Pancreas (tissue), 10 donors: ENCODE measurements at places on chromosomes 6 and 20. TPM values are rescaled to one million over a fixed set of nuclear protein-coding genes. Genes with fewer than 3 reads are reported as not detected.

MOXD1 gene
- total RNA-seq, result 0.72 TPM

PRPF6 gene
- total RNA-seq, result 28.8 TPM

TBX18 gene
- not detected for total RNA-seq

SIM1 gene
- 3.8 TPM for total RNA-seq

KIF25 gene
- 0.23 TPM for total RNA-seq

CTCFL gene
- not detected for total RNA-seq

TMEM244 gene
- total RNA-seq, result not detected

MATN4 gene
- 0.89 TPM for total RNA-seq

OLIG3 gene
- total RNA-seq, result 0.13 TPM

SMOC2 gene
- total RNA-seq, result 8.6 TPM

DEFB124 gene
- not detected for total RNA-seq

CLVS2 gene
- total RNA-seq, result not detected

CDSN gene
- not detected for total RNA-seq

SUN5 gene
- total RNA-seq, result not detected

NRM gene
- 4.1 TPM for total RNA-seq

POU5F1 gene
- 5.3 TPM for total RNA-seq

IL20RA gene
- 8.9 TPM for total RNA-seq

QKI gene
- total RNA-seq, result 18.0 TPM

ZFP57 gene
- not detected for total RNA-seq

RIPOR3 gene
- total RNA-seq, result 3.4 TPM

SDC4 gene
- total RNA-seq, result 50.9 TPM

CASS4 gene
- total RNA-seq, result 0.35 TPM

ZC2HC1B gene
- total RNA-seq, result not detected

BPIFB4 gene
- not detected for total RNA-seq

ZSCAN23 gene
- 1.2 TPM for total RNA-seq

DDAH2 gene
- 22.5 TPM for total RNA-seq

TRIM27 gene
- 24.1 TPM for total RNA-seq

C20orf141 gene
- not detected for total RNA-seq
